ENCODE measurements at places on chromosomes 3 and 15.

DNA sequence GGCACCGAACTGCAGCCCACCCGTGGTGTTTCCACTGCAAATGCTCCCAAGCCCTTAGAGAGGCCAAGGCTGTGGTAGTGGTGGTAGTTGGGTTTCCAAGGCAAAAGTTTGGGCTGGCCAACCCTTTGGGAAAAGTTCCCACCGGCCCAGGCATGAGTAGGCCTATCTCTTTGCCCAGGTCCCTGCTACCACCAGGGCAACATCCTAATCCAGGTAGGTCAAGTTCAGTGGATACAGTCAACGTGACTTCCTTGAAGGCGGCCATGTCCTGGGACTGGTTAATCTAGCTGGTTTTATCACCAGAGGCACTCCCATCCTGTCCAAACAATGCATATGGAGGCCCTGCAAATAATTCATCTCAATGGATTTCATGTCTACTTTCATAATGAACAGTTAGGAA is 1.6 kb upstream of the ONECUT1 start:
- no peak for DNase-seq

DNA sequence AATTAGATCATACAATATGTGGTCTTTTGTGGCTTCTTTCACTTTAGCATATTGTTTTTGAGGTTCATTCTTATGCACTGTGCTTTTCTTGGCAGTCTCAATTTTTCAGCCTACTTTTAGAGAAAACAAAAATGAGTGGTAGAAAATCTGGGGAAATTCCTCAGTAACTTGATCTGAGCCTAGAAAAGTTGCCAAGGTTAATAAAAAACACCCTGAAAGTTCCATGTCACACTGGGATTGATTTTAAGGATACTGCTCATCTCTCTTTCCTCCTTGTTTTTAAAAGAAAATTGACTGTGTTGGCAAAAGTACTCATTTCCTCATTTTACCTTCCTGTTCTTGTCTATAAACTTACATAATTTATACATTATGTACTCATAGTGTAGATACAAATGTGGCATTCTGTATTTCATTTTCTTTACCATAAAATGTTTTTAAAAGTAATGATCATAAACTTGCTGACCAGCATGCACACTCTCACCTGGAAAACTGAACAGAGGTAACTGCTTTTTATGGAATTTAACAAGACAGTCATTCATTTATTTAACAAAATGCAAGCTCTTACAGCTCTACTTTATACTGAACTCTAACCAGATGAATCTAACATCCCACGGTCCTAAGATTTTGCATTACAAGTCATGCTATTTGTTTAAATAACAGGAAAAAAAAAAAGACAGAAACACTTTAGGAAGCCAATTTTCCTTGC is 28.6 kb upstream of the SH3BP5 start:
- peak; percentile 38 for DNase-seq

GRCh38 chr3:13462125-13462629 is 17.9 kb upstream of the HDAC11 start:
- no peak for DNase-seq

GRCh38 chr3:23288286-23288685 is 85.2 kb downstream of the UBE2E2 start:
- no peak for DNase-seq

GRCh38 chr15:64026591-64026990 is 19.7 kb downstream of the DAPK2 start:
- DNase-seq, result no peak

DNA sequence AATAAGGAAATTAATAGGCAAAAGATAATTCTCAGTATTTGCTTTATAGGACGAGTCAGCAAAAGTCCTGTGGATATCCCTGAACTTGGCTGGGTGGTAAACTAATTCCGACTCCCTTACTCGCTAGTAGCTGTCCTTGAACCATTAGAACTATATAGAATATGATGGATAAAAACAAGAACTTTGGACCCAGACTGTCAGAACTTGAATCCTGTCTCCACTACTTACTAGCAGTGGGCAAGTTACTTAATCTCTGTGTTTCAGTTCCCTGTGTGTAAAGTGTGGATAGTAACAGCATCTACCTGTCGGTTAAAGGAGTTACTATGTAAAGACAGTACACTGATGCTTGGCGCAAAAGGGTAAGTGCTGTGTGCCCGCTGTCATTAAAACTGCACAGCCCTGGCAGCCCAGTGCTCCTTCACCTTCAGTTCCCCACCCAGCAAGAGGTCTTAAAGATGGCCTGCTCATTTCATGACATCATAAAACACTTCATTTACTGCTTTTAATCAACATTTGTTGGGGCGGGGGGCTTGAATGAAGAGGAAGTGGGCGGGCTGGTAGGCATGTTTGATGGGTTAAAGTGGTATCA is 7.3 kb downstream of the TPM1 start:
- no peak for DNase-seq

- no peak for DNase-seq
Measured at GRCh38 chr3:123330441-123330991, 118.4 kb downstream of the ADCY5 start.

DNA sequence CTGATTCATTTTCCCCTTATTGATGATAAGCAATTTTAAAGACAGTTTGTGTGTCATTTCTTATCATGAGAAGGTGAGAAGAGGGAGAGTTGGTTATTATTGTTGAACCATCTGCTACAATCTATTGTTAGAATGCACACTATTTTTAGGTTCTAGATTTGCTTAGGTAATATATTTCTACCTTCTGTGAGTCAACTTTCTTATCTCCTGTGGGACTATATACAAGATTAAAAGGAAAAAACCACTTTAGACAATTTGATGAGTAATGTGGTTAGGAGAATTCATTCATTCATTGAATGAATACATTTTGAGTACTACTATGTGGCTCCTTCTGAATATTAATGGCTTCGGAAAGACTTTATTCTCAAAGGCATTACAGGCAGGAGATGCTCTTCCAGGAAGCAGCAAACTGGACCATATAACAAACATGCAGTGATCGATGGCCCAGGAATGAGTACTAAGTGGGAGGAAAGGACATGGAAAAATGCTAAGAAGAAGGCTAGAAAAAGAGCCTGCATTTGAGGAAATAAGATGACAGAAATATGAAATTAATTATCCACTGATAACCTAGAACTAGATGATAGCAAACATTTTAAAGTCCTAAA is 22.4 kb downstream of the SPTSSB start:
- DNase-seq, result no peak

- no peak for DNase-seq
Measured at GRCh38 chr3:170765419-170766078, 104.4 kb downstream of the RPL22L1 start.

- no peak for DNase-seq
Measured at GRCh38 chr3:10928961-10929471, 63.5 kb upstream of the SLC6A1 start.

DNA sequence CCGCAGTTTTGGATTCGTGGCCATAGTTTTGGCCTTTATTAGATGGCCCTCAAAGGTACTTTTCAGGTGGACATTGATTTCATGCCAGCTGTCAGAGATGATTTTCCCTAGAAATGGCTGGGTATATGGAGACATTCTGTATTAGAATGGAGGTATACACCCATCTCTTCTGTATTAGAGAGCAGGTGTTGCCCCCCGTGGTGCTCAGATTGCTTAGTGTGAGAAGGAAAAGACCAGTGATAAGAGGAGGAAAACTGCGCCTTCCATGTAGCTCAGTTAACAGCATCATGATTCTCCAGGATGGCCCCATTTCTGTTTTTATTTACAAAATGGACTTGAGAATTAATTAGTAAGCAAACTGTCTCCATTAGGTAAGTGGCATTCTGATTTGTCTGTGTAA is 145.9 kb downstream of the IGF1R start:
- DNase-seq, result no peak

DNA sequence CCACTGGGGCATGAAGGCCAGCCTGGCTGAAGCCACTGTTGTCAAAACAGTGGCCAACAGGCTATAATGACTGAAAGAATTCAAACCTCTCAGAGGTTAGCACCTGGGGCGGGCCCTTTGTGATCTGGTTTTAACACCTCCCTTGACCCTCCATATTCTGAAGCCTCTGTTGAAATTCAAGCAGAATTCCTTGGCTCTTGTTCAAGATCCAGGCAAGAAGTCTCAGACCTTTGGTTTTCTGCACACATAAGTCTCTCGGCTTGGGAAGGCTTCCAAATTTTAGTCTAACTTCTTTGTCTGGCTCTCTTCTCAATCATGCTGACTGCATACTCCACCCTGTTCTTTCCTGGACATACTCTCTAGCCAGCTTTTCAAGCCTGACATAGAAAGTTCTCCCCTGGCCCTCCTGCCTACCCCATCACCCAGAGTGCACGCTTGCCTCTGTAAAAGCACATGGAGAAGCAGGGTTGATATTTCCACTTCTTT is 144.5 kb downstream of the PDZRN3 start:
- DNase-seq, result no peak

DNA sequence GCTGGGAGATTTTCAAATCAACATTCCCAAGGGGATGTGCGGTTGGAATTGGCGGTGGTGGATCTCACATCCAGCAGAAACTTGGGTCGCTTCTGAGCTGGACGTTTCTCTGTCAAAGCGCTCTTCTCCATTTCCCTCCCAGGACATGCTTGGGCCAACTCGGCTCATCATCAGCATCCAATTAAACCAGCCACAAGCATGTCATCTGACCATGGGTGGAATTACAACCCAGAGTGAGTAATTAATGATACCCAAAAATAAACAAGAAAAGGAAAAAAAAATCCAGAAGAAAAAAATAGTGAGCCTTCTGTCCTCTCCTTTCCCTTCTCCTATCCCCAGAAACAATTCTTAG is 111.2 kb downstream of the XXYLT1 start:
- DNase-seq, result no peak

DNA sequence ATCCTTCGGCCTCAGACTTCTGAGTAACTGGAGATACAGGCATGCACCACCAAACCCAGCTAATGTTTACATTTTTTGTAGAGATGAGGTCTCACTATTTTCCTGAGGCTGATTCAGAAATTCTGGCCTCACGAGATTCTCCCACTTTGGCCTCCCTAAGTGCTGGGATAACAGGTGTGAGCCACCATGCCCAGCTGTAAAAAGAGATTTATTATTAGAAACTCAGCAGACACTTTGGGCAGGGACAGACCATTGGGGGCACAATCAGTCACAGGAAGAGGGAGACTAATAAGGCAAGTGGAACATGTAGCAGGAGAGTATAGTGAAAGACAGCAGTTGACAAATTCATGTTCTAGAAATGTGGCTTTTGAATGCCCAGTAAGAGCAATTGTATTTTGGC is 249.2 kb downstream of the CBLB start:
- DNase-seq, result no peak

DNA sequence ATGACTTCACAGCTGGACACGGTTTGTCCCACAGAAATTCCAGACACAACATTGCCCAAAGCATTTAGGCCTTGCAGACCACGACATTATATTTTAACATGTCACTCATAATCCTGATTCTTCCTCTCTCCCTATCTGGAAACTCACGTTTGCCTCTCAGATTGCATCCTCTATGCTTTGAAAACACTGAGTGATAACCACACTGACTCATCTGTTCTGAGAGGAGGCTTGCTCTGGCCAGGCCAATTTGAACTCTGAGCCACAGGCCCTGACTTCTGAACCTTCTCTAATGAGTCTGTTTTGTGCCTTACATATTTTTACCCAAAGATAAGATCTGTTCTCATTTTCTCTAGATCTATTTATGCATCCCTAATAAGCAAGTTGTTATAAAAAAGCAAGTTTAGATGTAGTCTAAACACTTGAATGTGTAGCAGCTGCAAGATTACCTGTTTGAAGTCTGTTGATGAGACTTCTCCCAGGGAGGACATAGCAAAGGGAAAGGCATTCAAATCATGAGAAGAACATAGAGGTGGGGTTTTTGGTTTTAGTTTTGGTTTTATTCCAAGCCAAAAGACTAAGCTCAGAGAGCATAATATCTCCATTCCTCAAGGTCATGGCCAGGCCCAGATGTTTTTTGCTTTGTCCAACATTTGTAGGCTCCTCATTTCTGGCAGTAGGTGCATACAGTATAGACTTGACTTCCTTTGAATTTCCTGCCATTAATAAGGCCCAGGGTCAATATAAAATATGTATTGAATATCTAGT is 234.4 kb upstream of the LRTM1 start:
- no peak for DNase-seq

- DNase-seq, result no peak
Measured at GRCh38 chr15:101521069-101521468, 31.6 kb upstream of the PCSK6 start.

- DNase-seq, result no peak
Measured at GRCh38 chr3:189288348-189289235, 116.8 kb downstream of the TPRG1 start.

- peak; percentile 41 for DNase-seq
Measured at GRCh38 chr3:151008699-151009098, 36.2 kb upstream of the CLRN1 start.

DNA sequence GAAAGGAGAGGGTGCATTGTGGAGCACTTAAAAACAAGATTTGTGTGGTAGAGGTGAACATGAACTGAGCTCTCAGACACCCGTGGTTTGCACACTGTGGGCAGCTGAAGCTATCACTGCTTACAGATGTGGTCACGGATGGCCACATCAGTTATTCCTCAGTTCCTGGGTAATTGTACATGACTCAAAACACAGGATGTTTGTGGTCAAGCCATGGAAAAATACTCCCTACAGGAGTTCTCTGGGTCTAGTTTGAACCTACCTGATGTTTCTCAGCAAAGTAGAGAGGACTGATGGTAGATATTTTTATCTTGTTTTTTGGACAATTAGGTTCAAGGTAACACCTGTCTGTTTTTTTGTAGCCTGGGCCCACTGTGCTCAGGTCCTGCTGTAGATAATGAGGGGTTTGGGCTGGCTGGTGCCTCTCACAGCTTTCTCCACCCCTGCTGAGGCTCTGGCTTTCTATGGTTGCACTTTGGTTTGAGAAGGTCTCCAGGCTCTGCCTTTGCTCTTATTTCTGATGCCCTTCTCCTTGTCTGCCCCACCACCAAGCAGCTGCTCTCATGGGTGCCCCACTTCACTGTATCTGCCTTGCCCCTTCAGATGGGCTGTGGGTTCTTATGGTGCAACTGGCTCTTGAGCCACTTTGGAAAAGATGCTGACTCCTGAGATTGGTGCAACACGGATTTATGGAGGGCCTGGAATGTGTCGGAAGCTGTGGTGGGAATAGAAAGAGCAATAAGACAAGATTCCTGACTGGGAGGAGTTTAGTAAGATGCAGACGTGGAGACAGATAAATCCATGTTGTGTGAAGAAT is 40.1 kb downstream of the CDCP1 start:
- peak; percentile 82 for DNase-seq

GRCh38 chr15:68097029-68097428 is 42.9 kb downstream of the PIAS1 start:
- no peak for DNase-seq

GRCh38 chr15:97525809-97526208 is 434.7 kb upstream of the ARRDC4 start:
- no peak for DNase-seq

DNA sequence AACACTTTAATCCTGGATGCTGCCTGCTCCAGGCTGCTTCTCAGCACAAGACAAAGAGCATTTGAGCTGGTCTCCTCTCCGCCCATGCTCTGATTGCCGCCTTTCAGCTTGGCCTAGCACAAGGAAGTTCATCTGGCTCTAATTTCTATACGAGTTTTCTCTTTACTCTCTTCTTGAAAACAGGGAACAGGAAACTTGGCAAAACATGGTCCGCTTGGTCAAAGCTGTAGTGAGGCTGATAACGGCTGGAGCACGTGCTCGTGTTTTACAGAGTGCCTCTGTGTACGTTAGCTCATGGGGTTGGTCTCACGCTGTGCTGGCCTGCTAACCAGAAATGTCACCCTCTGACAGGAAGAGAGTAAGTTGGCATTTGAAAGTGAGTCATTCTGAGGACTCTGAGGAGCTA is 19.2 kb downstream of the RARRES1 start:
- DNase-seq, result no peak

- peak; percentile 95 for DNase-seq
Measured at GRCh38 chr15:90165659-90166489, 35.3 kb upstream of the SEMA4B start.

Measured in AG09309 (cell line).